ENCODE measurements at places on chromosomes 7 and 10.

DNA sequence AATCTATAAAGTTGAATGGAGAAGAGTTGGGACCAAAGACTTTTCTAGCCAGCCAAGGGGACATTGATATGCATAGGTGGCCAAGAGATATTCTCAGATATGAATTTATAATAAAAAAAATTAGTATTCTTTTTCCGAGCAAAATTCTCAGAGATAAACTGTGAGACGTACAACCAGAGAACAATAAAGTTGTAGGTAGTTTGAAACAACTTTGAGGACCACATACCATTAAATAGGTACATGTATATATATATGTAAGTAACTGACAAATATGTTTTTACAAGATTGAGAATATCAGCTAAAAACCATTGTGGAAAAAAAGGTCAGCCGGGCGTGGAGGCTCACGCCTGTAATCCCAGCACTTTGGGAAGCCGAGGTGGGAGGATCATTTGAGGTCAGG is 56.5 kb downstream of the EXOC4 start:
- no peak for DNase-seq

DNA sequence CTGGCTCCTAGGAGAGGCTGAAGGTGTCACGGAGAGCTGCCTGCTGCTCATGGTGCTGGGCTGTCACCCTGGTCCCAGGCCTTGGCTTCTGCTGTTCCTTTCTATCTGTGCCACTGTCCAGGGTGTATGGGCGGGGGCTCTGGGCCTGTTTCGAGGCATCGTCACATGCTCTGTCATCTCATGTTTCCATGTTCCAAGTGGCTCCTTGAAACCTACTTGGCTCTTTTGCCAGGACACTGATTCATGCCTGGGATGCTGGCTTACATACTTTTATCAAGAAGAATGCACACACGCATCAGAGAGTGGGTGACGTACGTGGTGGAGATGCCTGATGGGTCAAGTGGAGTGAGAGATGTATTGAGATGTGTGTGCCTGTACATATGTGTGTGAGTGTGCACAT is 50.9 kb downstream of the ADCY1 start:
- DNase-seq, result no peak

DNA sequence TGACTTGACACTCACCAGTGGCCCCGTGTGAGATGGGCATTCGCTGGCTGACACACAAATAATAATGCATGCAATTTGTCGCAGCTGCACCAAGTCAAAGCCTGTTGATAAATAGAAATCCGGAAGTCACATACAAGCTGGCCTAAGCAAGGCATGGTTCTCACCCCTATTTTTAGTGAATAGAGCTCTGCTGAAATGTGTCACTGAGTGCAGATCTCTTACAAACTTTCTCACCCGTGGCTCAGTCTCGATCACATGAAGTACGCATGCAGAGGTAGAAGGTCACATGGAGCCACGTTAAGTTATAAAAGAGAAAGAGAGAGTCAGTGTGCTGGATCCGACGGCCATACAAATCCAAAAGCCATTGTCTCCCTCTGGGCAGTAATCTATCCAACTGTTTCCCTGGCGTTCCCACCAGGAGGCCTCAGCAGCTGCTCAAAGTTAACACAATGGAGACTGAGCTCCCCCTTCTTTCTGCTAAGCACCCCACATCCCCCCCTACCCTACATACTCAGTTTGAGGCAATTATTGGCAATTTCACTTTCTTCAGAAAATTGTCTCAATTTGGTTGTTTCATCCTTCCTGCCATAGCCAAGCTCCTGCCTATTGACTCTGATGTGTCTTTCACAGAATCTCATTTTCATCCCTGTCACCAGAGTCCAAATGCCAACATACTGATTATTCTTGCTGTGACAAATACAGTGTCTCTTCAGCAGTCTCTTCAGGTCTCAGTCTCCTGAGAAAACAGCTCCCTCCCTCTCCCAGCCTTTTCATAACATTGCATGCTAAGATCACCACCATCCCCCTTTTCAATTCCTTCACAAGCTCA is 473.3 kb upstream of the NRP1 start:
- no peak for DNase-seq

GRCh38 chr10:43648095-43648397 is 635 bp downstream of the ZNF32 start:
- DNase-seq, result no peak

DNA sequence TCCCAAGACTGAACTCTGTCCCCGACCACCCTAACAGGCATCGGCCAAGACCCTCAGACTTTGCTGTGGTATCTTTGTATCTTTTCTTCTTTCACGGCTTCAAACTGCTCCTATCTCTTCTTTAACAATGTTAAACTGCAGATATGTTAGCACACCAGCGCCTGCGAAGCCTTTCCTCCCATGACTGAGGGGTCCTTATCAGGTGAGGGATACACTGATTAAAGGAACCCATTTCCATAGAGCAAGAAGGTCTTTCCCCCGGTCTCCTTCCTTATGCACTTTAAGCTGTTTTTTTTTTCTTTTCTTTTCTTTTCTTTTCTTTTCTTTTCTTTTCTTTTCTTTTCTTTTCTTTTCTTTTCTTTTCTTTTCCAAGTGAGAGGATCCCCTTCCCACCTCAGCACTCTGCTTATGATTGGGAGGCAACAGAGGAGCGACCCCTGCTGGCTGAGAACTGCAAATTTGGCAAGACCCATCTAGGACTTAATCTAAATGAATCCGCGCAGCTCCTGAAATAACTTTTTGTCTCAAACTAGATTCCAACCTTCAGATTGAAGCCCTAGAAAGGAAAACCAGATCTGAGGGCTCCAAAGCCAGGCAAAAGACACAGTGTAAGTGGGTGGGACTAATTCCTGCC is 109.9 kb downstream of the ITGB8 start:
- no peak for DNase-seq

DNA sequence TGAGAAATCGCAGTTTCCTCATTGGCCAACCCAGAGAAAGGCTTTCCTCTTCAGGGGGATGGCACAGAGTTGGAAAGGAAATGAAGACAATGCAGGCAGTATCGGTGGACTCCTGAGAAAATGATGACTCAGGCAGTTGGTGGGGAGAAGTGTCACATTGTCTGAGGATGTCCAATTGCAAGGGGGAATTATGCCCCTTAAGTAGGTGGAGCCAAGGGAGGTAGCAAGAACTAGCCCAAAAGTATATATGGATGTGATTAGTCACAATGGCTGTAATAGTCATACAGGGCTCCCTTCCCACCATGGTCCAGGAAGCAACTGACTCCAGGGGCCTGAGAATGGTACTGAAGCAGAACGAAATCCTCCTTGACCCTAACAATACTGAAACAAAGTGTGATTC is 58.3 kb upstream of the EGFR start:
- no peak for DNase-seq

All from gastrocnemius medialis (tissue), 4 donors.